Hematopoietic multipotent progenitor cell (in vitro differentiated cells): ENCODE measurements at places on chromosomes 4 and X.

- DNase-seq, result no peak
Measured at GRCh38 chr4:88722276-88722780, 24.7 kb upstream of the NAP1L5 start.

DNA sequence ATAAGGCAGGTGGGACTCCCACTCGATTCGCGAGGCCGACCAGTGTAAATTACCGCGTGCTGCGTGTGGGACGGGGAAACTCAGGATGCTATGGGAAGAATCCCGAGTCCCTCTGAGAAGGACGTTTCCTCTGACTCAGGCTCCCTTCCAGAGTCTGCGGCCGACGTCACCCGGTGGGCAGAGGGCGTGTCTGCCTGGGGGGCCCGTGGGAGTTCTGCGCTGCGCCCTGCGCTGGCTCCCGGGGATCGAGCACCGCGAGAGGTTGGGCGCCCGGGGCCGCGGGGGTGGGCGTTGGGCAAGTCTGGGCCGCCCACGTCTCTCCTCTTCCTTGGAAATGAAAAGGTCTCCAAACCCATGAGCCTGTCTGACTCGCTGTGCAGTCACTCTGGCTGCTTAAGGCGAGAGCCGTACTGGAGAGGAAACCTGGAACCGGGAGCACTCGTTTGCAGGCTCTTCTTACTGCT, 568 bp downstream of the NIPAL1 start:
- DNase-seq, result peak; percentile 15

- no peak for DNase-seq
Measured at GRCh38 chrX:24860140-24860539, 155.6 kb downstream of the ARX start.

DNA sequence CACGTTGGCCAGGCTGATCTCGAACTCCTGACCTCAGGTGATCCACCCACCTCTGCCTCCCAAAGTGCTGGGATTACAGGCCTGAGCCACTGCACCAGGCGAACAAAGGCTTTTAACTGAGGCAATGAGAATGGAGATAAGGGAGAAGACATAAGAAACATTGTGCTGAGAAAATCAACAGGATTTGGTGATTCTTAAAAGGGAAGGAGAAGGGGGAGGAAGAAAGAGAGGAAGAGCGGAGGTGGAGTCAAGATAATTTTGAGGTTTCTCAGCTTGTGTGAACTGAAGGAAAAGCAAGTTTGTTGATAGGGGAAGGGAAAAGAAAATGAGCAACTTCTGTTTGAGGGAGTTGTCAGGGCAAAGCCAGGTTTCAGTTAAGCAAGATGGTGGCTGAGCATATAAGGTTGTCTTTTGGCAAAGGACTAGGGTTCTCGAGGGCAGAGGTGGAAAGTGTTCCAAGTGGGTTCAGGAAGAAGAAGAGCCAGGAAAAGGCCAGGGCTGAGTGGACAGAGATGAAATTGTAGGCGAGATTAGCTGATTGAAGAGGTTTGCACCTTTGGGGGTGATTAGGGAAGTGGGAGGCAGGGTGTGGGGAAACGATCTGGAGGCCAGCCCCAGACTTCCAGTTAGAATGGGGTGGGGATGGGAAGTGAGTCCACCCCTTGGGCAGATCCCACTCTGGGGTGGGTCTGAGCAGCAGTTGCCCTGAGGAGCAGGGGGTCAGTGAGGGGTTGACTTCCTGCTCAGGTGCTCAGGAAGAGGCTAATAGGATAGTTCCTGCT, 7.8 kb downstream of the DOCK11 start:
- DNase-seq, result no peak

GRCh38 chr4:2485956-2486355, 17.1 kb downstream of the RNF4 start:
- DNase-seq, result no peak

DNA sequence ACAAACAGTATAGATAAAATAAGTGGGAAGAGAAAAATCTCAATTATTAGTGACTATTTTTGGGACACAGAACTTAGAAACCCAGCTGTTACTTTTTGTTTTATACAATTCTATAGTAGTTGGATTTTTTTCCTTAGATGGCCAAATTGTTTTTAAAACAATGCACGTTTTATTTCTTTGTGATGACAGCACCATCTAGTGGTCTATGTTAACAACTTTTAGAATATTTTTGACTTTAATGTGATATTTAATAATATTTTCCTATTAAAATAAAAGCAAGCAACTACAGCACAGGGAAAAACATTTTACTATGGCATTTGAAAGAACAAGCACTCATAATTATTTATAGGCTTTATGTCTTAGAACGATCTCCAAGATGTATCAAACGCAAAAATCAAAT, 5.6 kb upstream of the SMIM31 start:
- DNase-seq, result no peak

GRCh38 chr4:146182443-146182842, 6.9 kb downstream of the LSM6 start:
- no peak for DNase-seq

DNA sequence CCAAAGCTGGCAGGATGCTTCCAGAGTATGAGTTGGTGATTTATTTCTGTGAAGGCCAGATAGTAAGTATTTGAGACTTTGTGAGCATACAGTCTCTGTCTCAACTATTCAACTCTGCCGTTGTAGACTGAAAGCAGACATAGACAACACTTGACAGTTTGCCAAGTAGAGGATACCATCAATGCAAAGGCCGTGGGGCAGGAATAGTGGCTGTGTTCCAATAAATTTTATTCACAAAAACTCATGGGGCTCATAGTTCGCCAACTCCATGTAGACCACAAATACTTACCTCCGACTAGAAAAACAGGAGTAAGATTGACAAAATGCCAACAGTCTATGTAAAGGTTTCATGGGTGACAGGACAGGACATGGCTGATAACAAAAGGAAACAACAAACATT, 3.7 kb upstream of the PIR start:
- no peak for DNase-seq

- DNase-seq, result no peak
Measured at GRCh38 chr4:94036964-94037363, 170.7 kb upstream of the SMARCAD1 start.

GRCh38 chr4:17168571-17168970, 270.1 kb upstream of the LDB2 start:
- DNase-seq, result no peak

GRCh38 chr4:33989820-33990443, 2254.4 kb downstream of the ARAP2 start:
- no peak for DNase-seq

DNA sequence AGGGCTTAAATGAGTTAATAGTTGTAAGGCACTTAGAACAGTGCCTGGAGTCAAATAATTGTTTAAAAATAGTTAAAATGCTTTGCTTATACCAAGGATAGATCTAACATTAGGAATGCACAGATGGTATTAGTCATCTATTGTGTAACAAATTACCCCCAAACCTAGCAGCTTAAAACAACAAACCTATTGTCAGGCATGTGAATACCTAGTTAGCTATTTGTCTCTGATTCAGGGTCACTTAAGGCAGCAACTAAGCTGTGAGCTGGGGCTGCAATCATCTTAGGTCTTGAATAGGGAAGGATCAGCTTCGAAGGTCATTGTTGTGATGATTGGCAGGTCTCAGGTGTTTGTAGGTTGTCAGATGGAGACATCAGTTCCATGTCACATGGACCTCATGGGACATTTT, 42.4 kb upstream of the AGA start:
- no peak for DNase-seq

DNA sequence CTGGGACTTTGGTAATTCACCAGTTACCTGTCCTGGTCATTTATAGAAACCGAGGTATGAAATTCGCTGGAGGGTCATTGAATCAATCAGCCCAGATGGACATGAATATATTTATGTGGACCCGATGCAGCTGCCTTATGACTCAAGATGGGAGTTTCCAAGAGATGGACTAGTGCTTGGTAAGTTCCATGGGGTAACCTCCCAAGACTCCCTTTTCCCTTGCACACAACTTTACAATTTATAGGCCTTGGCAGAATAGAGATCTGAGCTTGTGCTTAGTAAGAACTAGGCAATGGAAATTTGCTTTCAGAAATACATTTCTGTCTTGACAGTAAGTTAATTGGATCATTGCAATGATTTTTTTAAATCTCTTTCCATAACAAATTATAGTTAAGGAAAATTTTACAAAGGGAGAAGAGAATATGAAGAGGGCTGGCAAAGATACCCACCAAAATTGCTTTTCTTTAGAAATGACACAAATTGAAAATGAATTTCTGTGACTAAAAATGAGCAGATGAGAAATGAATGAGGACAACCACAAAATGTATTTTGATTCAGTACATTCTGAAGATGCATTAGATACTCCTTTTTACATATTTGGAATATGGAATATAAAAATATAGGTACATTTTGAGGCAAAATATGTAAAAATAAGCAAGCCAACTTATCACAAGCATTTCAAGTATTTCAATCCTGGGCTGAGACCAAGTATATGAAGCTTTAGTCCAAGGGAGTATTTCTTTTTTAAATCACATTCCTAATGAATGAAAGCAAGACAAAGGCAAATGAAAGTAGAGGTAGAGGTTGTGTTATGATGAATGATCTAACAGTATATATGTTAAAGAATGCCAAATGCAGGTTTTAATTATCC, 45.9 kb downstream of the PDGFRA start:
- DNase-seq, result no peak
